ENCODE measurements at places on chromosomes 3 and 15. TPM values are rescaled to one million over a fixed set of nuclear protein-coding genes. Genes with fewer than 3 reads are reported as not detected.

The AP3B2 gene
- total RNA-seq = 1.3 TPM

The SH3BP5 gene
- 7.6 TPM for total RNA-seq

The GOLGA8H gene
- not detected for total RNA-seq

The PPM1L gene
- 16.9 TPM for total RNA-seq

The FBXW12 gene
- not detected for total RNA-seq

The FOXL2NB gene
- total RNA-seq = not detected

The CCR9 gene
- total RNA-seq = 0.12 TPM

Measured in left colon (tissue), 2 donors.